HuH-7 (cell line): ENCODE measurements at places on chromosomes 12 and 14.

GRCh38 chr14:100887728-100888335 is 15.7 kb downstream of the RTL1 start:
- no peak for DNase-seq

GRCh38 chr14:26765768-26766520 is 168.1 kb upstream of the NOVA1 start:
- DNase-seq = peak; percentile 15

DNA sequence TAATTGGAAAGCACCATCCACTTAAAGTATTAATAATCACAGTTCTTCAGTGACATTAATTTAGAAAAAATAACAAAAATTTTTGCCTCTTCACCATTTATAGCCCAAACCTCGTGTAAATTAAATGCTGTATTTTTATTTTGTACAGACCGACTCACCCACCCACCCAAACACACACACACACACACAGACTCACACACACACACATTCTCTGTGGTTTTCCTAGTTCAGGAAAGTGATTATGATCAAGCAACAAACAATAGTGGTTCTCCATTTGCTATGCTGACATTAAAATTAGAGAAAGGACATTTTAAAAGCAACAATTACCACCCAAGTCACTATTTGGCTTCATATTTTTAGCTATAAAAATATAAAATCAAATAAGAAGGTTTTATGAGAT is 112.5 kb upstream of the FLRT2 start:
- DNase-seq = no peak

- DNase-seq = no peak
Observed at GRCh38 chr12:56629459-56630179, 507 bp downstream of the BAZ2A start.

- no peak for DNase-seq
Observed at GRCh38 chr14:74008843-74009499, 10.1 kb downstream of the ENTPD5 start.

DNA sequence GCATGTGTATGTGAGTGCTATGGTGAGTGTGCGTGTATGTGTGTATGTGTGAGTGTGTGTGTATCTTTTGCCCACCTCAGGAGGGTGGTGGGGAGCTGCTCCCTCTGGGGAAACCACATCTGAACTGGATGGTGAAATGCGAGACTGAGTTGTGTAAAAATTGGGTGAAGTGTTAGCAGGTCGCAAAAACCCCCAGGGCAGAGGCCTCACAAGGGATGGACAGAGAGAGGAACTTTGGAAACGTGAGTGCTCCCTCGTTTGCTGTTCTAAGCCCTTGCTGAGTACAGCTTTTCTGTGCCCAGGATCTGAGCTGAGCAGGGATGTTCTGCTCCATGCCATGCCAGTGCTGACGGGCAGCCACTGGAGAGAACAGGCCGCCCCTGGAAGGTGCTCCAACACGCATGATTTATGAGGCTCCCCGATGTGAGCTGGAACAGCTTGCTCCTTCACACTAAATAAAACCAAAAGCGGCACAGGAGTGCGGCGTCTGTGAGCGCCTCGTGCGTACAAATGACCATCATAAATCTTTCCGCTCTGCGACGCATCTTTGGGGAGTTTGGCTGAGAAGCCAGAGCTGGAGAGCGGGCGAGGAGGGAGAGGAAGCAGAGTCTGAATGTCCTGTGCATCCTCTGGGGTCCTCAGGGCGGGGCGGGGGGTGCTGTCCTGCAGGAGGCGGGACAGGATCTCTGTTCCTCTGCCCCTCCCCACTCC is 14.1 kb upstream of the GALNT9 start:
- no peak for DNase-seq

GRCh38 chr12:51368640-51369517 is 22.3 kb downstream of the GALNT6 start:
- no peak for DNase-seq

GRCh38 chr12:104180374-104180773 is 35.2 kb upstream of the TXNRD1 start:
- no peak for DNase-seq

DNA sequence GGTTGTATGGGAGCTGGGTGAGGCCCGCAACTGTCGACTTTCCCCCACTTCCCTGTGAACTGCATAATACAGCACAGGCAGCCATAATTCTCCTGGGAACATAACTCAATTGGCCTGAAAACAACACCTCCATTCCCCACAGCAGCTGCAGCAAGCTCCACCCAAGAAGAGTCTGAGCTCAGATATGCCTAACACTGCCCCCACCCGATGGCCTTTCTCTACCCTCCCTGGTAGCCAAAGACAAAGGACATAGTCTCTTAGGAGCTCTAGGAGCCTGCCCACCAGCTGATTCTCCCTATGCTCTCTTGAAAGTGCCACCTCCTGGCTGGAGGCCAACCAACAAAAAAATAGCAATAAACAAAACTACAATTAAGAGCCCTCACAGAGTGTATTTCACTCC is 542.7 kb upstream of the LMO3 start:
- DNase-seq = no peak

- DNase-seq = no peak
Observed at GRCh38 chr14:72701605-72702004, 192.3 kb downstream of the DPF3 start.

DNA sequence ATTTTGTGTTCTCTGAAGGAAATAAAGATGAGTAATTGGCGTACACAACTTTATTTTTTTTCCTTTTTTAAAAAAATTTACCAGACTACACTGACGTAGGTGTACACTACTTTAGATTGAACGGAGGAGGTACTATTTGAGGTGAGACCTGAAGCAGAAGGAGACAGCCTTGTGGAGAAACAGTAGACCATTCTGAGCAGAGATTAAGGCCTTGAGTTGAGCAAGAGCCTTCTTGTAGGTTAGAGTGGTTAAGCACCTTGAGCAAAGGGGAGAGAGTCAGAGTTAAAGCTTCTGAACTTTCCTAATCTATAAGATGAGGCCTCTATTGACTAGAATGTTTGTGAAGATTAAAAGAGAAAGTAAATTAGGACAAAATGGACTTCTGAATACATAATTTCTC is 2.5 kb downstream of the LEMD3 start:
- no peak for DNase-seq

DNA sequence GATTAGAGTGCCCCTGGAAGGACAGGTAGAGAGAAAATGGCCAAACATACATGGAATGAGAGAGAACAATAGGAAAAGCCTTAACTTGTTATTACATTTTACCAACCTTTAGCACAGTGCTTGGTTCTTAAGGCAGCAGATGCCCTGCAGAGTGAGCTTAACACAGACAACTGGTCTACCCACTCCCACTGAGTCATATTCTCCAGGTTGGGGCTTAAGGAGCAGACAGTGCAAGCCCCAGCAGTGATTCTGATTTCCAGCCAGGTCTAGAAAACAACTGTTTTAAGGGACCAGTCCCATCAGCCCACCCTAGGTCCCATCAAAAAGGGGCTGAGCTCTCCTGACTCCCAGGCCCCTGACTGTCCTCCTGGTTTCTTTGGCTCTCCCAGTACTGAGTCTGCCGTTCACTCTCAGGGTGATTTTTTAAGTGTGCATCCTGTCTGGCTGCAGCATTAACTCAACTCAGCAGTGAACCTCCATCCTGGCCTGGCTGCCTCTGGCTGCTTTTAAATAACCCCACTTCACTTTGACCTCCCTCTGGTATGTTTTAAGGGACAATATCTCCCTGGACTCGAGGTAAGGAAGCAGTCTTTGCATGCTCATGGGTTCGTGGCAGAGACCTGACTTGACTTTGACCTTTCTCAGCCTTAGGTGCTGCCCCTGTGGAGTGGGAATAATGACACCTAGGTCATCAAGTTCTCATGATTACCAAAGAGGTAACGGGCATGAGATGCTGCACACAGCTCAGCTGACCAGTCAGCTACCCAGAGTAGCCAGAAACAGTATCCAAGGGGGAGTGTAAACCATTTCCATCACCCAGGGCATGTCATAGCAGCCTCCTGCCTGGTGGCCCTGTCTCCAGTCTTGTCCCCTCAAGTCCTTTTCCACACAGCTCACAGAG is 210.7 kb upstream of the PWP1 start:
- DNase-seq = no peak

- no peak for DNase-seq
Observed at GRCh38 chr14:91126761-91127160, 12.9 kb downstream of the DGLUCY start.

DNA sequence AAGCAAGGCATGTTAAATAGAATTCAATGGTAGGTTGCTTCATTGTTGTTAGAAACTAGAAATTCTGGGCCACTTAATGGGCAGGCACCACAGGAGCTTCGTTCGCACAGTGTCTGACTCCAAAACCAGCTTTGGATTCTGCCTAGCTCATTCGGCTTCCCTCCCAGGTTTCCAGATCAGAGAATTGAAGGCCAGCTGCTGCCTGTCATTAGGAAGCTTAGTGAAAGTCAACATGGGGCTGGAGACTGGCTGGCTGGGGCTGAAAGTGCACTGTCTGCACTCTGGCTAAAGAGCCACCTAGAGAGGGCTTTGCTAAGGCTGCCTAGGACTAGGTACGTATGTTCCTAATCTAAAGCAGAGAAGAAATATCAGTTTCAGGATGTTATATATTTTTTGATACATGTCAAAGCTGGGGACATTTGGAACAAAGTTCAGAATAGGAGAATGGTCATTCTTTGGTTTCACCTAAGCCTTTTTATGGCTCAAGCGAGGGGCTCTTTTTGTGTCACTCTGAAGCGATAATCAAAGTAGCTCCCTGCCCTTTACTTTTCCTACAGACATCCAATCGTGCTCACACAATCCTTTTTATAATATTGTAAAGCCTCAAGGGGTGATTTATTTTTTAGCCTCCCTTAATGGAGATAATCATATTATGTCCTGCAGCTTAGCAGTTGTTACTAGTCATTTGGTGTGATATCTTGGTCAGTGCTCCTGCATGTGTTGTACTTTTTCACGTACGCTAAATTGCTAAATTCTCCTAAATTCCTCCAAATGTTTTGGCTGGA is 238.5 kb upstream of the NAV3 start:
- DNase-seq = peak; percentile 6

DNA sequence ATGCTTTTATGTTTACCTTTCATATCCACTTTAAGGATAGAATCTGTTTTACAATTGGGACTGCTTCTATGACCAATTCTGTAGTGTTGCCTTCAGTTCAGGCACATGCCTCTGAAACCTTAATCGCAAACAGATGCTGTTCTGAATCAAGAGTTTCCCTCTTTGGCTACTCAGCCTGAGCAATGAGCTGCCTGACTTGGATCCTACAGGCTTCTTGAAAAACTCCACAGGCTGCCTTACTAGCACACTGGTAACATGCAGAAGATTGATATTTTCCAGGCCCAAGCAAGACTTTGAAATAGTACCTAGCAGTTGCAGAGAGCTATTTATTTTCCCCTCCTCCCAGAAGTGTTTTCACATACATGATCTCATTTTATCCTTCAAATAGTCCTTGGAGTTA is 34.8 kb upstream of the PMCH start:
- DNase-seq = no peak

DNA sequence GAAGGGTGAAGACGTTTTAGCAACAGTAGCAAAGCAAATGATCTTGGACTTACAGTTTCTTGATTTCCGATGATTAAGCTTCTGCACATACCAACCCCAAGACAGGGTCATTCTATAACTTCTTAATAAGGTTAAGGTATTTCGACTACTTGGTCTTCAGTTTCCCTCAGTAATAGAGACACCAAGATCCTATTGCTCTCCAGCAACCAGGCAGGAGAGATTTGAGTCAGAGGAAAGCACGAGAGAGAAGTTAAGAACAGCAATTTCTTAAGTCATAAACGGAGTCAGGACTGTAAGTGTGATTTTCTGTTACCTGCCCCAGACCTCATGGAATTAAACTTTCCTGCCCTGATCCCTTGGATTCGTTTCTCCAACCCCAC is 215.6 kb downstream of the TTC8 start:
- no peak for DNase-seq

DNA sequence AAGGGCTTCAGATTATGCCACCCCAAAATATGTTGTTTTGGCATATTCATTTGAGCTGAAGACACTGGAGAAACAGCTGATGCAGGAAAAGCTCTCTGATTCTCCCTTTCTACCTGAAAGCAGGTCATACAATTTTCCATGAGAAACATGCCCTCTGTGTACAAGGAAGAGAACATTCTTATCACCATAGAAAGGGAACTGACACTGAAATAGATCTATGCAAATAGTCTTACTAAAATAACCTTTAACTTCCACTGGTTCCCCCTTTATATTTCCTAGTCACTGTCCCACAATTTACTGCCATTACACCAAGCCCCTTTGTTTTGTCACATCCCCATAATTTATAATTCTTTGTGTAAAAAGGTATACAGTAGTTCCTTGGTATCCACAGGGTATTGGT is 9.6 kb upstream of the PHC1 start:
- DNase-seq = no peak

DNA sequence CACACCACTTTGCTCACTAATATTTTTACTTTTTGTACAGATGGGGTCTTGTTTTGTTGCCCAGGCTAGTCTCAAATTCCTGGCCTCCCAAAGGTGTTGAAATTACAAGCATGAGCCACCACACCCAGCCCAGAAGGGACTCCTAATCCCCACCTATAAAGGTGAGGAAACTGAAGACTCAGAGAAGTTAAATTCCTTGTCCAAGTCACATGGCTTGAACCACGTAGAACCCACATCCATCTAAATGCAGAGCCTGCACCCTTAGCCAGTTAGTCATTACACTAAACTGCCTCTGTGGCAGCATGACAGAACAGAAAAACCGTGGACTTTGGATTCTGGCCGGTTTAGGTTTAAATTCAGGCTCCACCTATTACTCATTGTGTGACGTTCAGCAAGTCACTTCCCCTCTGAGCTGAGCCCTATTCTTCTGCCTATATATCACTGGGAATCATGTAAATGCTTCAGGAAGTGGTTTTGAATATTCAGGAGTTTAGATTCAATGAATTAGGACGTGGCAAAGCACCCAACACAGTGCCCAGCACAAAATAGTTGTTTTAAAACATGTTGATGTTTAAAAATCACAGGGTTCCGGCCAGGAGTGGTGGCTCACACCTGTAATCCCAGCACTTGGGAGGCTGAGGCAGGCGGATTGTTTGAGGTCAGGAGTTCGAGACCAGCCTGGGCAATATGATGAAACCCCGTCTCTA is 3.0 kb upstream of the CORO1C start:
- peak; percentile 75 for DNase-seq

- DNase-seq = peak; percentile 50
Observed at GRCh38 chr14:102262929-102263462, 42.0 kb downstream of the MOK start.

DNA sequence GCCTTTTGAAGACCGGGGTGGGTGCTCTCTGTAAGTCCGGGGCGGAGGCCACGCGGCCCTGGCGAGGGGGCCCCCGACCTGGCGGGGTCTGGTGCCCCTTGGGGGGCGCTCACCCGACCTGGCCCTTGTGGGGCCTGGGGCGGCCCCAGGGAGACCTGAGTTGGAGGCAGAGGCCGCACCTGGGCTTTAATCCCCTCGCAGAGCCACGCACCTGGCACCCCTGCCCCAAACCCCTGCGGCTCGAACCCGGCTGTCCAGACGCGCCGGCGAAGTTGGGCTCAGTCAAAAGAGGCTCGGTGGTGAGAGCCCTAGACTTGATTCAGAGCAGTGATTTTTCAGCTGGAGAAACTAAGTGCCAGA is 267 bp downstream of the CFAP251 start:
- DNase-seq = no peak
